Hepatocyte (in vitro differentiated cells): ENCODE measurements at places on chromosomes 2 and 18. TPM values are rescaled to one million over a fixed set of nuclear protein-coding genes. Genes with fewer than 3 reads are reported as not detected.
A peak's percentile ranks its signal among the peaks of the same experiment; 100 is the strongest.

DNA sequence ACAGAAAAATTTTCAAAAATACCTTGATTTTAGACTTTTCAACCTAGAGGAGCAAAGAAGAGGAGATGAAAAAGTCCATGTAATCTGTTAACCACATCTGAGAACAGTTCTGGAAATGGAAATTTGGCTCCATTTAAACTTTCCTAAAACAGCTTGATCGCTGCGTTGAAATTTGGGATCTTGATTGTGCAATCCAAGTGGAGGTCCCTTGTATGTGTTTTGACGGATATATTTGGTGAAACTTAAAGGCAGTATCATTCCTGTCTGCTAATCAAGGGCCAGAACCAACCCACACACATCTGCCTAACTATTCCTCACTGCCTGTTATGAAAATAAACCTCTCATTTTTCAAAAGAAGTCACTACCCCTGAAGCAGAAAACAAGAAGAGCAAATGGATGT lies 46.6 kb downstream of the SPATS2L start:
- H3K27me3 ChIP-seq, result no peaks in the 10 kb centered on the region
- no peaks in the 10 kb centered on the region for H3K36me3 ChIP-seq
- no peak for DNase-seq

GRCh38 chr2:55923091-55923981 lies at the start of gene EFEMP1:
Gene EFEMP1, minus strand, starts transcription at chr2:55923782. Its CDS starts 1,342 bp downstream, at chr2:55922440.
- peak; percentile 80 for DNase-seq
- H3K4me1 ChIP-seq, result no peaks in the 10 kb centered on the region
- peak within 1 kb of the TSS; percentile 62 for H3K27ac ChIP-seq

DNA sequence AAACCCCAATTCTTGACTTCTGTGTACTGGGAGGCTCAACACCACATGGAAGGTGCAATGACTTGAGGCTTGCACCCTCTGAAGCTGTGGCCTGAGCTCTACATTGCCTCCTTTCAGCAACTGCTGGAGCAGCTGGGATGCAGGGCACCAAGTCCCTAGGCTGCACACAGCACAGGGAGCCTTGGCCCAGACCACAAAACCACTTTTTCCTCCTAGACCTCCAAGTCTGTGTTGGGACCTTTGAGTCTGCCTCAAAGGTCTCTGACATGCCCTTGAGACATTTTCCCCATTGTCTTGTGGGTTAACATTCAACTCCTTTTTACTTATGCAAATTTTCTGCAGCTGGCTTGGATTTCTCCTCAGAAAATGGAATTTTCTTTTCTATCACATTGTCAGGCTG lies 62.6 kb upstream of the KCNE4 start:
- no peak overlapping the region for H3K4me3 ChIP-seq
- no peaks in the 10 kb centered on the region for H3K36me3 ChIP-seq
- H3K4me1 ChIP-seq, result peaks cover 6% of the 10 kb centered on the region
- DNase-seq, result no peak
- H3K27me3 ChIP-seq, result no peaks in the 10 kb centered on the region

DNA sequence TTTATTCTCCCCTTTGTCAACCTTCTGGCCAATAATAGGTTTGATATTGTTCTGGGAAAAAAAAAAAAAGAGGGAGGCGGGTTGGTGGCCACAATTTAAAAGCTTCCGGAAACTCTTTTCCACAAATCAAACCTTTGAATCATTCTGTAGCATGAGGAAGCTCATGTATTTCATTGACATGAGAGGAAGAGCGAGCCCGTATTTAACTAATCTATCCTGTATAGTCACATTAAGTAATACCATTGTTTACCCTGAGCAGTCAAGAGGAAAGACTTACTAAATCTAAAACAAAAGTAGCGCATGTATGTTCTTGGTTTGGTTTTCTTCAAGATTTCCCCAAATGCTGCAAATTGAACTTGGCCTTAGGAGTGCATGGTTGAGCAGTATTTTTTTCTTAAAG lies 120.1 kb downstream of the NCKAP5 start:
- H3K36me3 ChIP-seq, result no peaks in the 10 kb centered on the region
- peaks cover 4% of the 10 kb centered on the region for H3K27me3 ChIP-seq
- H3K4me1 ChIP-seq, result no peaks in the 10 kb centered on the region
- DNase-seq, result no peak

DNA sequence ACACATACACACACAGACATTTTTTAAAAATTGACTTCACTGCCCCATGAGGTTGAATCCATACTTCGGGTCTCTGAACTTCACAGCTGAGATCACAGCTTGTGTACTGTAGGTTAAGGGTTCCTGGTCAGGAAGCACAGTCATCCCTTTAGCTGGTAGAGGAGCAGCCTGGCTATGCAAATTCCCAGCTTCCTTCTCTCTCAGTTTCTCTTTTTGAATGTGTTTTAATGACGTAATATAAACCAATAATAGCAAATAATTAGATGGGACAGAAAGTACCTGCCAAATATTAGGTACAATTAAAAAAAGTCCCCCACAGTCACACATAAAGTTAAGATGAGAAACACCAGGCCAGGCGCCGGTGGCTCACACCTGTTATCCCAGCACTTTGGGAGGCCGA lies 178.7 kb downstream of the ZNF385B start:
- DNase-seq, result no peak
- no peak overlapping the region for H3K4me3 ChIP-seq
- H3K27me3 ChIP-seq, result no peaks in the 10 kb centered on the region
- no peaks in the 10 kb centered on the region for H3K36me3 ChIP-seq

DNA sequence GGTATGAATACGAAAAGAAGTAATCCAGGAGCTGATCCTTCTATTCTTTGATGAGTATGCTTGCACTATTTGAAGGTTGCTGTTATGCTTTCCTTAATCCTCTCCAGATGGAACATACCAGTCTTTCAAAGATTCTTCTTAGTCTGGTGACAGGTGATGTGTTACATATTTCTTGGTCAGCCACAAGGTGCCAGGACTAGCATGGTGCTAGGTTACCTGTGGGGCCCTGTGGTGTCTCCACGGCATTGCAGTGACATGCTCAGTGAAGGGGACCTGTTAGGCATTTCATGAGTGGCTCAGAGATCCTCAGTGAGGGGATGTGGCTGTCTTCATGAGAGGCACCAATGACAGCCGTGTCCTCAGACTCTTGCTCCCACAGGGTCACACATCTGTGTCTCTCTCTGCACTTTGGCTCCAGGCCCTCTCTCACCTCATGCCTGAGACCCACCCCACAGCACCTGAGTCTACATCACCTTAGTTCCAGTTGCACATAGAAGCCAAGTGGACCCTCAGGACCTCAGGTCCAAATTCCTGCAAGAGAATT lies 13.1 kb upstream of the RAB31 start:
- no peak for DNase-seq
- H3K27me3 ChIP-seq, result no peaks in the 10 kb centered on the region
- no peaks in the 10 kb centered on the region for H3K4me1 ChIP-seq

- DNase-seq, result no peak
- no peaks in the 10 kb centered on the region for H3K36me3 ChIP-seq
- H3K27ac ChIP-seq, result no peak overlapping the region
- H3K27me3 ChIP-seq, result no peaks in the 10 kb centered on the region
Measured at GRCh38 chr2:71791501-71792135, 338.3 kb downstream of the DYSF start.

- H3K27ac ChIP-seq, result peak overlapping the region; percentile 94
- H3K27me3 ChIP-seq, result no peaks in the 10 kb centered on the region
- no peak overlapping the region for H3K4me3 ChIP-seq
Measured at GRCh38 chr18:48924630-48925490, 25.9 kb downstream of the SMAD7 start.

- H3K4me3 ChIP-seq, result no peak overlapping the region
- no peaks in the 10 kb centered on the region for H3K36me3 ChIP-seq
- DNase-seq, result no peak
- no peak overlapping the region for H3K27ac ChIP-seq
- H3K27me3 ChIP-seq, result no peaks in the 10 kb centered on the region
Measured at GRCh38 chr2:29733965-29734364, 187.4 kb downstream of the ALK start.

GRCh38 chr18:42530276-42530675 lies 575.2 kb downstream of the PIK3C3 start:
- no peak for DNase-seq
- H3K27ac ChIP-seq, result no peak overlapping the region
- no peaks in the 10 kb centered on the region for H3K27me3 ChIP-seq
- no peak overlapping the region for H3K4me3 ChIP-seq
- peaks cover 11% of the 10 kb centered on the region for H3K4me1 ChIP-seq

DNA sequence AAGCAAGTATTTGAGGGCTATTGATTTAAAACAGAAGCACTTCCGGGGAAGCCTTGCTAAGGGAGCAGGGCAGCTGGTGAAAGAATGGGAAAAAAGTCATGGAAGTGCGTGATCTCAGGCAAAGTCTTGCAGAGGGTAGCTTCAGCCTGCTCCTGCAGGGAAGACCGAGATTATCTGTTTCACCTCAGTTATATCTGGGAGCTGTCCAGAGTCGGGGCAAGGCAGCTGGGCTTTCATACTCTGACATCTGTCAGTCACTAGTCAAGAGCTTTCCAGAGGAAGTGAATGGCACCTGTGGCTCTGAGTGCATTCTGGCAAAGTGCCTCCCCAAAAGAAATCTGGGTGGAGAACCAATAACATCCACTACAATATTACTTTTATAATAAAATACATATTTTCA lies 8.7 kb downstream of the NXPH2 start:
- no peaks in the 10 kb centered on the region for H3K36me3 ChIP-seq
- no peak overlapping the region for H3K4me3 ChIP-seq
- no peak overlapping the region for H3K27ac ChIP-seq
- no peaks in the 10 kb centered on the region for H3K4me1 ChIP-seq
- H3K27me3 ChIP-seq, result no peaks in the 10 kb centered on the region

GRCh38 chr2:120793682-120794403 lies 58.2 kb downstream of the GLI2 start:
- no peak overlapping the region for H3K4me3 ChIP-seq
- peaks cover 18% of the 10 kb centered on the region for H3K4me1 ChIP-seq
- H3K36me3 ChIP-seq, result no peaks in the 10 kb centered on the region

DNA sequence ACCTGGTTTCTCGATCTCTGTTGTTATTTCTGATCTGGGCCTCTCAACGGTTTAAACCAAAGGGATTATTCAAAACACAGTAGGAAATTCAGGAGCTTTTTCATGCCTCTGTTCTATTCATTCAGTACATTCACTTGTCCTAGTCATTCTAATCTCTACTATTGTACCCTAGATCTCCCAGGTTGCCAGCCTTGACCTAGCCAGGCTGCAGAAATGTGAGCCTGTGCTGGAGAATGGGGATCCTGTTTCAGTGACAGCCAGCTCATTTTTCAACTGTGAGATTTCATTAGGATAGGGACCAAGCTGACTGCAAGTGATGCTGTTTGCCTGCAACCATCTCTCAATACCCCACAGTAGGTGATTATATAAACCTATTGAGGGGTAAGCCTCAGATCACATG lies 186.2 kb downstream of the CMPK2 start:
- H3K4me3 ChIP-seq, result no peak overlapping the region
- no peaks in the 10 kb centered on the region for H3K4me1 ChIP-seq
- no peak overlapping the region for H3K27ac ChIP-seq
- no peak for DNase-seq

GRCh38 chr2:1563943-1564891 lies 151.0 kb downstream of the TPO start:
- no peak overlapping the region for H3K27ac ChIP-seq
- H3K4me3 ChIP-seq, result no peak overlapping the region
- H3K36me3 ChIP-seq, result no peaks in the 10 kb centered on the region
- no peaks in the 10 kb centered on the region for H3K4me1 ChIP-seq
- H3K27me3 ChIP-seq, result no peaks in the 10 kb centered on the region
- DNase-seq, result no peak

- H3K36me3 ChIP-seq, result no peaks in the 10 kb centered on the region
- DNase-seq, result no peak
- H3K27me3 ChIP-seq, result no peaks in the 10 kb centered on the region
- H3K4me3 ChIP-seq, result no peak overlapping the region
Measured at GRCh38 chr2:135685361-135685760, 56.3 kb upstream of the UBXN4 start.

- DNase-seq, result no peak
- no peak overlapping the region for H3K27ac ChIP-seq
- H3K36me3 ChIP-seq, result no peaks in the 10 kb centered on the region
- no peak overlapping the region for H3K4me3 ChIP-seq
- H3K27me3 ChIP-seq, result no peaks in the 10 kb centered on the region
- no peaks in the 10 kb centered on the region for H3K4me1 ChIP-seq
Measured at GRCh38 chr2:98749066-98749450, 18.1 kb upstream of the MGAT4A start.

DNA sequence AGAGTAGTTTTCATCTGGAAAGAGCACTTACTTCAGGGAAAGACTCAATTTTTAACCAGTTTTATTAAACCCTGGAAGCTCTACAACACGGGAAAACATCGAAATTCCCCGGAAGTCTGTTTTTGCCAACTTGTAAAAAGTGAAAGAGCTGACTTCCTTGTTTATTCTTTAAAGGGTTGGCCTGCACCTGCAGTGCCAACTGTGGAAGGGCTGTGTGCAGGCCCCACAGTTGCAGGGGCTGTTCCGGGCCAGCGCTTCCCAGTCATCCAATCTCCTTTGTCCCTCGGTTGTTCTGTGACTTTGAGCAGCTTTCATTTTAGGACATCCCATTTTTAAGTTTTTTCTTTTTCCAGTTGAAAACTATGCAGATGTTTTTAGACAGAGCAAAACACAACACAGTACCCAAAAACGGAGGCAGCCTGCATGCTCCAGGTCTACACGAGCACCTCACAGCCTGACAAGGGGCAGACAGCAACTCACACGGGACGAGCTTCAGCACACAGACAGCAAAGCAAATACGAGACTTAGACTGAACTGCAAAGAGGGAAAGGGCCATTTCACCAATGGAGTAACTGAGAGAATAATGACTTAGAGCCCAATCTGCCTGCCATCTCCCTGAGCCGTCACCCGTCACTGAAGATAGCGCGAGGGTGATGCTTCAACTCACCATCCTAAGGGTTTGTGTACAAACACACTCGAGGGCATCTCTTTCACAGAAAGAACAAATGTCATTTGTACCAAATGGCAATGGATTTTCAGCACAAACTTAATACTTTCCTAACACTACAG lies 70.6 kb downstream of the EMILIN2 start:
- H3K27ac ChIP-seq, result peak overlapping the region; percentile 16
- no peak overlapping the region for H3K4me3 ChIP-seq
- H3K36me3 ChIP-seq, result peaks cover 3% of the 10 kb centered on the region
- no peak for DNase-seq
- H3K27me3 ChIP-seq, result no peaks in the 10 kb centered on the region

GRCh38 chr18:78727877-78728783 lies 251.5 kb upstream of the SALL3 start:
- no peaks in the 10 kb centered on the region for H3K4me1 ChIP-seq
- no peaks in the 10 kb centered on the region for H3K36me3 ChIP-seq
- peaks cover 4% of the 10 kb centered on the region for H3K27me3 ChIP-seq

DNA sequence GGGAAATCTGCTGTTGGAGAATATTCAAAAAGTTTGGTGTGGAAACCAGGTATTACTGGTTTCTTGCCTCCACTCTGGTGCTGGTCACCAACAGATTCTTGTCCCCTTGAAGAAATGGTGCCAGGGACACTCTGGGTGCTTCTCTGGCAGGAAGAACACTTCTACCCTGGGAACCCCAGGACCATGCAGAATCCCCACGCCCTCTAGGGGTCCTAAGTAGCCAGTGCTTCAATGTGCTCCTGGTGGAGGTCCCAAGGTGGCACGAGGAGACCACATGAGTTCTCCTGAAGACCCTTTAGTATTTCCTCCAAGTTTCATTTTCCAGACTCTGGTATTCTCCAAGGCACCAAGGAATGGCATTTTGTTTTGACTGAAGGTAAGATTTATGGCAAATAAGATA lies 380.6 kb downstream of the TSN start:
- H3K27me3 ChIP-seq, result no peaks in the 10 kb centered on the region
- H3K4me3 ChIP-seq, result no peak overlapping the region
- H3K27ac ChIP-seq, result no peak overlapping the region

The HRH4 gene
- total RNA-seq, result not detected in 2 replicates

The ZNF512 gene
- total RNA-seq, result 27.7 and 30.7 TPM in 2 replicates

The SLC19A3 gene
- total RNA-seq, result 19.7 and 21.8 TPM in 2 replicates

The HAAO gene
- 18.1 and 22.0 TPM in 2 replicates for total RNA-seq

The ABCG5 gene
- total RNA-seq, result 3.8 and 5.4 TPM in 2 replicates

The HOXD4 gene
- total RNA-seq, result 0.40 and 0.70 TPM in 2 replicates

The MEP1B gene
- total RNA-seq, result 0.36 and 2.3 TPM in 2 replicates

The ALPI gene
- 3.9 and 4.1 TPM in 2 replicates for total RNA-seq

The ELP2 gene
- 63.8 and 80.3 TPM in 2 replicates for total RNA-seq

The ORC2 gene
- total RNA-seq, result 15.2 and 18.1 TPM in 2 replicates
